Stimulated activated CD8-positive, alpha-beta memory T cell treated with anti-CD3 and anti-CD28 coated beads, Interleukin-4, amount 100 ng/mL, for 48 hours (primary cell): ENCODE measurements at places on chromosomes 5 and 9.

DNA sequence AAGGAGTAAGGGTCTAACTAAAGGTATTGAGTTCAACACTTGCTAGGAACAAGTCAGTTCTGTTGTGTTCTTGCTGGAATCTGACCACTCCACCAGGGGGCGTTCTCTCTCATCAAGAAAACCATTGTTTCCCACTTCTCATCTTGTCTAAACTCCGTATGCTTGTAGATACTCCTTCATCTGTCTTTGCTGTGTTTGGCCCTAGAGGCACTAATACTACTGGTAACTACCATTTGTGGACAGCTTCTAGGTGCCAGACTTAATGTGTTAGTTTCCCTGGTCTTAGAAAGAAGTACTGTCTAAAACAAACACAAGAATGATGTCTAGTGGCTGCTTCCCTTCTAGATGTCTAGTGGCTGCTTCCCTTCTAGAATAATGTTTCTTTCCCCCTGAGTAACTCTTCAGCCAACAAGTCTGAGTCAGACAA, 18.7 kb upstream of the PTPDC1 start:
- peak; percentile 83 for DNase-seq

DNA sequence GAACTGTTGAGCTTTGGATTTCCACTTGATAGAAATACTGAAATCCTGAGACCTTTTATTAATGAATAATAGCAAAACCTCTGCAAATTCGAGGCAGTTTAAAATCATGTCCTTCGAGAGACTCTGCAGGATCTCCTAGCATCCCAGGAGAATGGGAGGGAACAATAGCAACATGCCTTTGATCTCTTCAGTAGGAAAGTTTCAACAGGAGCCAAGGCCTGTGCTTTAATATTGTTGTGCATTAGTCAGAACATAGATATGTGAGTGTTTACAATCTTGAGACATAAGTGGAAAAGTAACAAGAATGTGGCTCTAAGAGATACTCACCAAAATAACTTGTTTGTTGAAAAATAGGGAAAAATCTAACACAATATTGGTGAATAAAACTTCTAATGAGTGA, 83.3 kb upstream of the LHFPL2 start:
- no peak for DNase-seq

- DNase-seq: no peak
These were observed 93.8 kb downstream of the FEM1C start for GRCh38 chr5:115450741-115451140.

GRCh38 chr5:84642324-84642723, 257.6 kb upstream of the EDIL3 start:
- DNase-seq: no peak

- peak; percentile 42 for DNase-seq
These were observed 1.6 kb downstream of the HBEGF start for GRCh38 chr5:140344683-140345423.

- DNase-seq: no peak
These were observed 66.2 kb upstream of the IL17B start for GRCh38 chr5:149445343-149445738.

DNA sequence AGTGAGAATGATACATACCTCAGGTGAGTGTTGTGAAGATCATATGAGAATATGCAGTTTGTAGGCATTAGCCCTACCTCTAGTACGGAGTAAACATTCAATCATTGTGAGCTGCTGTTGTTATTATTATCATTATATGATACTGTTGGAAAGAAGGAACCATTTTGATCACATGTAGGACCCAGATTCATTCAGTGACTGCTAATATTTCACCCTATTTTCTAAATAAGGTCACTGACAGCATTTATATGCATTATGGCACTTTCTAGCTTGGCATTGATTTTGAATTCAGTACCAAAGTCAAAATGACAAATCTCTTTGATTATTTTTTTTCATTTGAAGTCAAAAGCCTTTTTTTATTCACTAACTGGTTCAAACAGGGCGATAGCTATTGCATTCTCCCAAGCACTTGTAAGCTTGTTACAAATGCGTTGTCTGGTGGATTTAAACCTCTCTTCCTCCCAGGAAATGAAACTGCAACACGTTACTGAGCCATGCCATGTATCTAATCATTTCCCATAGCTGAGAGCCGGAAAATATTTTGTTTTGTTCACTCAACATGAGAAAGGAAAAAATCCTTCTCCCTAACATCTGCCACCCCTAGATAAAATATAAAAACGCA, 320.8 kb upstream of the SGCD start:
- no peak for DNase-seq
